ENCODE measurements at places on chromosomes 13 and 19.

- DNase-seq: no peak
These were observed 17.6 kb downstream of the WDFY2 start for GRCh38 chr13:51601601-51602565.

DNA sequence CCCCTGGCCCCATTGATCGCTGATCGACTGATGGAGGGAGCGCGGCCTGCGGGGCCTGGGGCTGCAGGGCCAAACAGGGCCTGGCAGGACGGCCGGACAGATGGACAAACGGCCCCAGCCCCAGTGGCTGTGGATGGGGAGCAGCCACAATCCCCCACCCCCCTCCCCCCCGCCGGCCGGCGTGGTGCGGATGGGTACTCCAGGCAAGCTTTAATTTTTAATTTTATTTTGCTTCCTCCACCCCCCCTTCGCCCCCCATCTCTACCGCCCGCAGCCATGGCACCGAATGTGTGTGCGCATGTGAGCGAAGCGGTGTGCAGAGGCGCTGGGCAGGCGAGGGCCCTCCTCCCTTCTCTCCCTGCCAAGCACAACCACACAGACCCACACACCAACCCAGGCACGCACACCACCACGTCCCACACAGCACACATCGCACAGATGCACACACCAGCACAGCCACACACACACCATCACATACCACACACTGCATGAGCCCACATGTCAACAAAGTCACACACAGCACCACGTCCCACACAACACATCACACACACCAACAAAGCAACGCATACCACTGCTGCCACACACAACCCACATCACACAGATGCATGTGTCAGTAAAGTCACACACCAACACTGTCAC, 12.4 kb downstream of the ERFL start:
- no peak for DNase-seq

- DNase-seq: no peak
These were observed 131.0 kb downstream of the KLF5 start for GRCh38 chr13:73189776-73190175.

DNA sequence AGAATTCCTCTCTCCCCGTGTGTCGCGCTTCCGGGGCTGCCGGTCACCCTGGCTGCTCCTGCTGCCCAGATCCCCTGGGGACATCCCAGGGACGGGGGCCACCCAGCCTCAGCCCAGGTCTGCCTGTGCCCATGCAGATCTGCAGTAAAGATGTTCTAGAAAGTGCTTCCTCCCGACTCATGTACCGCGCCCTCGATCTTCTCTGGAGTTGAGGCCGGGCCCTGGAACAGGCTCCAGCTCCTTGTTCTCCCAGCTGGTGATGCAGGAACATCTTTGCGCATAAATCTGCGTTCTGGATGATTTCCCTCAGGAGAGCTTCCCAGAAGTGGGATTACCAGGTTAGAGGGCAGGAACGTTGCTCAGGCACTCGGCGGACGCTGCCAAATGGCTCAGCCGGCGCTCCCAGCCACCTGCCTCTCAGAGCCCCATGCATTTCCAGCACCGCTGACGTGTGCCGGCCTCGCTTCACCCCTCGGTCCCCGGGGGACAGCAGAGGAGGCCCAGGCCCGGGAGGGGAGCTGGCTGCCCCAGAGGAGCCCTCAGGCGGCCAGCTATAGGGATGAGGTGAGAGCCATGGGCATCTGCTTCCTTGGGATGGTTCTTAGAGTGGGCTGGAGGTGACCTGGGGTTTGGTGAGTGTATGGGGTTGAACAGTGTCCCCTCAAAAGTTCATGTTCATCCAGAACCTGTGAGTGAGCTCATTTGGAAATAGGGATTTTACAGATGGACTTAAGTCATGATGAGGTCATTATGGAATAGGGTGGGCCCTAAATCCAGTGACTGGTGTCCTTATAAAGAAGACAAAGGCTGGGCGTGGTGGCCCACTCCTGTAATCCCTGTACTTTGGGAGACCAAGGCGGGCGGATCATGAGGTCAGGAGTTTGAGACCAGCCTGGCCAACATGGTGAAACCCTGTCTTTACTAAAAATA, 42.6 kb downstream of the CRTC1 start:
- no peak for DNase-seq

DNA sequence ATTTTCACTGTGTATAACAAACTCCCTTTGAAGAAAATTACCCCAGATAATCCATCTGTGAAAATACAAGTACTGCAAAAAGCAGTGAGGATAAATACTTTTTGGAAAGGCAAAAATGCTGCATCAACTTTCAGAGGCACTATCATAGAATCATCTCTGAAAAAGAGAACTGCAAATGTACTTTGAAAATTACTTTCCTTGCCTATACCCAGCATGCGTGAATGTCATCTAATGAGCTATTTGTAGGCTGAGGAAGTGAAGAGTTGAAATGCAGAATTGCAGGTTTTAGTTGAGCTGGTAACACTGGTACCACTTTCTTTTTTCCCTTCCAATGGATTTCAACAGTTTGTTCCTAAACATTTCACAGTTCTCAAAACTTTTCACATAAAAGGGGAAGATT, 196.7 kb downstream of the TBC1D4 start:
- DNase-seq: no peak

Data from bronchial epithelial cell (primary cell).